ENCODE measurements at places on chromosomes 7 and 10.

GRCh38 chr10:44161184-44161583, 223.7 kb downstream of the CXCL12 start:
- DNase-seq = no peak

GRCh38 chr7:7736671-7737070, 18.3 kb upstream of the RPA3 start:
- no peak for DNase-seq

DNA sequence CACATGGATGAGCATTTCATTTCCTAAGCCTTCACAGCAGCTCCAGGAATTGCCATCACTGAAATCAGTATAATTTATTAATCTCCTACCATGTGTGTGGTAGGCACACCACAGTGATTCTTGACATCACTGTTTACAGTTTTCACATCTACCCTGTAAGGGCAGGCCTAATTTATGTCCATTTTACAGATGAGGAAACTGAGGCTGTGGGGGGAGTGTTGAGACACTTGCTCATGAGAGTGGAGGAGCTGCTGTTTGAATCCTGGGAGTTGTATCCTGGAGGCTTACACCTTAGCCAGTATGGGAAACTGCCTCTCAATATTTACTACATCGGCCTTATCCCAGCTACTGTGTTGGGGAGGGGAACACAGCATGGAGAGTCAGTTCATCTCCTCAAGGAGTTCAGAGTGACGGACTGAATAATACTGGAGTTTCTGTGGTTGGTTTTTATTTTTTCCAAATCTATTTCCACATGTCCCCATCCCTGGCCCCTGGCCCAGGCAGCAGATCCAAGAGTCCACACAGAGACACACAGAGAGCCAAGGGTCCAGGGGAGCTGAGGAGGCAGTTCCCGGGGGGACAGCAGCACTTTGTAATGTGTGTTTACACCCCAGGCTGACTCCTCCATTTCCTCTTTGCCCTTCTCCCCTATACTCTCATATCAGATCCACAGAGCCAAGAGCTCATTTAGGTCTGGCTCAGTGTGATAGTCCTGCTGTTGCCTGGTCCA, 13.2 kb downstream of the UBTD1 start:
- no peak for DNase-seq

DNA sequence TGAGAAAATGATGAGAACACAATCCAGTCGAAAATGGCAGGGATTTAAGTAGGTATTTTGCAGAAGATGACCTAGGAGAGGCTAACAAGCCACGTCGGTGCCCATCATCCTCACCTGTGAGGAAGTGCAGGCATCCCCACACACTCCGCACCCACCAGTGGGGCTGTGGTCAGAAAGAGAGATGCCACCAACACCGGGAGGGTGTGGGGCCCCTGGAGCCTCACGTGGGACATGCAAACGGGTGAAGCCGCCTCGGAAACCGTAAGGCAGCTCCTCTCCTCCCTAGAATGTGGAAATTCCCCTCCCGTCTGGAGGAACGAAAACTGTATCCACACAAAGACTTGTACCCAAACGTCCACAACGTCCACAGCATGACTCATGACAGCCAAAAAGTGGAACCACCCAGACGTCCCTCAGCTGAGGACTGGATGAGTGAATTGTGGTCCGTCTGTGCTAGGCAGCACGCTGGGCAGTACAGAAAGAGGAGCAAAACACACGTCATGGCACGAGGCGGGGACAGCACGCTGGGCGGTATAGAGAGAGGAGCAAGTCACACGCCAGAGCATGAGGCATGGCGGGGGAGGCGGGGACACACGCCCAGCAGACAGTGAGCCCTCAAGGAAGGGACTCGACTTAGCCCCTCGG, 246.0 kb downstream of the ELFN1 start:
- DNase-seq = no peak

DNA sequence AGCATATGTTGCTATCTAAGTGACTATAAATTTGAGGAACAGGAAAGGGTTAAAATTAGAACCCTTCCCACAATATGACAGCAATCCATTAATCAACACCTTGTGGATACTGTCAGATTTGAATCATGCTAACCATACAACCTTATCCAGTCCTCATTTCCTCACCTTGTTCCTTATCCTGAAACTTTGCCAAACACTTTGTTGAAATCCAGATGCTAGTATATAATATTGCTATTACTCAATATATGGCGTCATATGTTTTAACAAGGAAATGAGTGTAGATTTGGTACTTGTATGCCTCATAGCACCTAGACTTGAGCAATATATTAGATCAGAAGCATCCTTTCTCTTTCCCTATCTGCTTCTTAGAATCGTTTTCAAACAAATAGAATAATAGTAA, 66.3 kb upstream of the SLC25A13 start:
- no peak for DNase-seq

DNA sequence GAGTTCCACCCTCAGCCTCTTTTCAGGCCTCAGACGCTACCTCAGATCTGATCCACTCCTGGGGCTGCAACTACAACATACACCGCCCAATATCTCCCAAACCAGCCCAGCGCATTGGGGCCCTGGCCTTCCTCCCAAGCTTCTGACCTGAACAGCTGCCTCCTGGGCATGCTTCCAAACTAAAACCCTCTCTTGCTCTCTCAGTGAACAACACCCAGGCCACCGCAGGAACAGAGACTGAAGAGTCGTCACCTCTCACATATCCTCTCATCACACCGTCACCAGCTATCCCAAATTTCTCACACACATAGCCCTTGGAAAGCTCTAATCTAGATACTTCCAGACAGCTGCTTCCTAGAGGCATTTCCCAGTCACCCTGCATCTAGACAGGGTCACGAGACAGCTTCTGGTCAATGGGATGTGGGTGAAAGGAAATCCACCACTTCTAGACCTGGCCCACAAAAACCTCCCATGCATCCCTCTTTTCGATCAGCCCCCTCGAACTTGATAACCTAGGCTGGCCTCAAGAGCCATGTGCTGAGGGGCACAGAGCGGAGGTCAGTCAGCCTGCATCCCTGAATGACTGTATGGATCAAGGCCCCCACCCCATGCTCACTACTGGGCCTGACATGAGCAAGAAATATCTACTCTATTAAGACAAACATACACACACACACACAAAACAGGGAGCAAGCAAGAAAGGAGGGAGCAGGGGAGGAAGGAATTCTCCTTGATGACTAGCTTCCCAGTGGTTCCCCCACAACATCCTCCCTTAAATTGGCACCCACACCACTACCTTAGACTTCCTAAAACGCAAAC, 1.8 kb downstream of the PARP12 start:
- no peak for DNase-seq

- DNase-seq = peak; percentile 6
Observed at GRCh38 chr10:88271761-88272543, 311.2 kb downstream of the RNLS start.

DNA sequence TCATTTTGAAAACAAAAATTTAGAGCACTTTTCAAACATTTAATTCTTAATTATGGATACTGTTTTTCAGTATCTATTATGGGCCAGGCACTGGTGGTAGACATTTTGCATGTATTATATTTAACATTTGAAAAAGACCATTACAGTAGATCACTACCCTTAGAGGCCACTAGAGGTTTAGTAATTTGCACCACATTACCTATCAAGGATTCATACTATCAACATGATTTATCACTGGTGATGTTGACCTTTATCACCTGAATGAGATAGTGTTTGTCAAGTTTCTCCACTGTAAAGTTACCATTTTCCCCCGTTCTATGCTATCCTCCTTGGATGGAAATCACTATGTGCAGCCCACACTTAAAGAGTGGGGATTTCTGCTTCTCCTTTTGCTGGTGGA, 4.4 kb upstream of the SNX13 start:
- DNase-seq = no peak

DNA sequence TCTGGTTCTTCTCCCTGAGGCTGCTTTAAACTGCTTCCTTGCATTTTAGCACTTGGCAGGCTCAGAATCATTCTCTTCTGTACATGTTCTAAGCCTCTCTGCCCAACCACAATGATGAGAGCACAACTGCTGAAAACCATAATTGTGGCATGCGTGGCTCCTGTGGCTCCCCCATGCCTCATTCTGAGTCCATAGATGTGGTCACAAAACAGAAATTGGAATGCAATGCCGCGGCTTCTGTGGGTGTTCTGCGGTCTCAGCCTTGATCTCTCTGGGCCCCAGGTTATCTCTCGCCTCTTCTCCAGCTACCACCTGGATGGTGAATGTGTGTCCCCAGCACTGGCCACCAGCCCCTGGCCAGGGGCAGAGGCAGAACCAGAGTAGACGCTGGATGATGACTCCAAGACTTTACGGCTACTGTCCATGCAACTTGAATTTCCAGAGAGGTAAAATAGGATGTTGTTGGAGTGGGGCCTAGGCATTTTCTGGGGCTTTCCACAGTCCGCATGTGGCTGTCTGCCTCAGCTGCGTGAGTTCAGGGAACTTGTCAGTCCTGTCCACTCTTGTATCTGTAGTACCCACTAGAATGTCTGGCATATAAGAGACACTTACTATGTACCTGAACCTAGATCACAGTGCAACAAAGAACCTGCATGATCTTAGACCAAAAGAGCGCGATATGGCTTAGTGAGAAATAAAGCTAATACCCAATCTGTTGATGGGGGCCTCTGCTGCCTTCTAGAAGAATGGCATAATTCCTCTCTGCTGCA, 52.4 kb upstream of the ADRB1 start:
- peak; percentile 17 for DNase-seq

DNA sequence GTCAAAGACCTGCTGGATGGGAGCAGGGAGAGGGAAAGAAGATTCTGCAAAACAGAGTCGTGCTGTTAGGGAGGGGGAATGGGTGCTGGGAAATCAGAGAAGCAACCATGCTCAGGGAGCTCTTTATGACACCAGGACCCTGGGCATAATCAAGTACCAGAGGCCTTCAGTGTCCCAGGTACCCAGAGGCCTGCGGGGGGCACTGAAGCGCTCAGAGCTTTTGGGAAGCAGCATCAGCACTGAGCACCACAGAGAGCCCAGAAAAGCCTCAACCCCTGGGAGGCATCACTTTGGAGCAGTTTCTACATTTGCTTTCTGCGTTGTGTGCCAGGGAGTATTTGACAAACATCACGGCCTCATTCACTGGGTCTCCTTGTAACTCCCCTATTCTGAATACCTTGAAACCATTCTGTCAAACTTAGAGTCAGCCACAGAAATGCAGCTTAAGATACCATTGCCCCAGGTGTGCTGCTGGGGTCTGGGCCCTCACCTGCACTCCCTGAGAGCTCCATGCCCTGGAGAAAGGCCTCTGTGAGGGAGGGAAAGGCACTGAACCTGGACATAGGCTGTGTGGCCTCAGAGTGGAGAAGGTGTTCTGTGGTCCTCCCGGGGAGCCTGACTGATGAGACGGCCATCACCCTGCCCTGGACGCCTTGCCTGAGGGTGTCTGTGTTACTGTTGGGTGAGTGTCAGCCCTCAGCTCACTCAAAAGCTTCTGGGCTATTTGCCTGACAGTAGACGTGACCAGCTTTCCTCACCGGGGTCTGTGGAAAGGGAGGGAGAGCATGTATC, 37.1 kb downstream of the CXCL12 start:
- DNase-seq = no peak

- no peak for DNase-seq
Observed at GRCh38 chr10:8054244-8054493, 319 bp upstream of the GATA3 start.

DNA sequence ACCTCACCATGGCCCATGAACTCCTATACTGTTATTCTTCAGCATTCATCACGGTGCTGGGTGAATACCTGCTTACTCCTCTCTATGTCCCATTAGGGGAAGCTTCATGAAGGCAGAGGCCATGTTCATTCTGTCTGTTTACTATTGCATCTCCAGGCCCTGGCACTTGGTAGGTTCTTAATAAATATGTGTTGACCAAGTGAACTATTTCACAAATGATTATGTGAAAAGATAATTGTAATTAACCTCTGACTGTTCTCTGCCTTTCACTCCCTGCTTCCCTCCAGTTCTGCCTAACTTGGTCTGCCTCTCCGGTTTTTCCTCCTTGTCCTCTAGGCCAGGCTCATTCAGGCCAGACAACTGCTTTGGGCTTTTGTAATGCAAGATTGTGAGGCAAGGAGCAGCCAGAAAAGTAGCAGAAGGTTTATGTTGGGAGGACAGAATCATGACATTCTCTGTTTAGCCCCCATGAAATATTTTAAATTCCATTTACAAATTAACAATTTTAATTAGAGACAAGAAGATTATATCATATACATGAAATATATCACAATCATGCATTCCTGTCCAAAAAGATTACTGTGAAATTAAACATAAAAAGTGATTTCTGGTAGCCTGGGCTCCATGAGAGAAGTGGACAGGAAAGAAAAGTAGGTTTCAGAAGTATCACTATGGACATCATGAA, 42.1 kb upstream of the PLXNA4 start:
- DNase-seq = no peak

DNA sequence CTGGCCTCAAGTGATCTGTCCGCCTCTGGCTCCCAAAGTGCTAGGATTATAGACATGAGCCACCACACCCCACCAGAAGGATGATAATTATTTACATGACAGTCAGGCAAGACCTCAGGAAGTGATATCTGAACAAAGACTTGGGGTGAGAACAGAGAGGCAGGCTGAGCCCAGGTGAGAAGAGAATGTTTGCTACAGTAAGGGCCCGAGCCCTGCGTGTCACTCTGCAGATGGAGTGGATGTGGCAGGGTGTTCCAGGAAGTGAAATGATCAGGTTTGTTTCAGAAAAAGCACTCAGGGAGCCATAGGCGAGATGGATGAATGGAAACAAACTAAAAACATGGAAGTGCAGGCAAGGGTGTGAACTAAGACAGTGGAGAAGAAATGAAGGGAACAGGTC, 22.2 kb downstream of the SFMBT2 start:
- no peak for DNase-seq

DNA sequence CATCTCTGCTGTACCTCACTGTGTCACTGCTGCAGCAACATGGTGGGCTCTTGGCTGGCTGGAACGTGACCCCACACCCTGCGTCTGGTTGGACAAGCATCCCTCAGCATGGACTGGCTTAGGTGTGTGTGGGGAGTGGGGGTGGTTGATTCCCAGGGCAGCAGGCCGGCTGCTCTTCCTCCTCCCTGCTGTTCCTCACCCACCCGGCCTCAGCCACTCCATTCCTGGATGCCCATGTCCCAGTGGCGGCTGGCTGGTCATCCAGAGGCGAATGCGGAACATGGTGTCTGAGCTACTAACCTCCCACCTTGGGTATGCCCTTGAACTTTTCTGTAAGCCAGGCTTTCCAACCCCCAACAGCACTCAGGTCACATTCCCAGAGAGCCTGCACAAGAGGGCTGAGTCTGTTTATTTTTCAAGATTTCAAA, 81.2 kb downstream of the GRK5 start:
- DNase-seq = no peak

DNA sequence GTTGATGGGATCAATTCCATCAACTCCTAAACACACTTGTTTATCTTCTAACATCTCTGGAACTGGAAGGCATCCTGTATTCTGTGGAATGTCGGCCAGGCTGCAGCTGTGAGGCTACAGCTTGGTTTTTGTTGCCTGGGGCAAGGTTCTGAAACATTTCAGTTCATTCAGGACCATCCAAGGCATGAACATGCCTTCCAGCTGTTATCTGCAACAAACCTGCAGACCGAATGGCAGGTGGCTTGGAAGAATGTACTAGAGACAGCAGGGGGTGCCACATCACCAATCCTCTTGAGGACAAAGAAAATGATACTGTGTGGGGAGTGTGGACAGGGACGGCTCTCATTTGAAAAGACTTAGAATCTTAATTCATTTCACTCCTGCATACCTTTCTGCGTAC, 12.4 kb downstream of the PAPOLB start:
- no peak for DNase-seq

- DNase-seq = no peak
Observed at GRCh38 chr7:26444555-26444954, 152.9 kb downstream of the SNX10 start.

Data from activated CD8-positive, alpha-beta memory T cell treated with anti-CD3 and anti-CD28 coated beads for 48 hours (primary cell).